Hippocampal formation (tissue), 2 donors: ENCODE measurements at places on chromosomes 16 and 17.

- DNase-seq: no peak
These were observed 89.1 kb downstream of the TBC1D16 start for GRCh38 chr17:79946352-79947231.

GRCh38 chr16:86297866-86298757 is 212.2 kb upstream of the FOXF1 start:
- no peak for DNase-seq

DNA sequence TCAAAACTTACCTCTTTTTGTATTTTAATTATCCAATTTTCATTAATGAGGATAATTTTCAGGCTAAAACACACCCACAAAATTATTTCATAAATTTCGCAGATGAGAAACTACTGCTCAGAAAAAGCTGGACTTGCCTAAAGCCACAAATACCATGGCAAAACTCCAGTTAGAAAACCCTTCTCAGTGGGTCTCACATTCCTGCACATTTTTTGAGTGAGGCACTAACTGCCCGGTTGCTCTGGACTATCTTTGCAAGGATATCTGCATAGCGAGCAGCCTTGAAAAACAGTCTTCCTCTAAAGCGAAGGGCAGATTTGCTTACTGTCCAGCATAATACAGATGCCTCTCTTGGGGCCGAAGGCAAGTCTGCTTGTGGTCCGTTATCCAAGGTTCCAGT is 9.8 kb downstream of the MPHOSPH6 start:
- DNase-seq: no peak

- no peak for DNase-seq
These were observed 72.2 kb downstream of the SSH2 start for GRCh38 chr17:29857823-29858222.
